ENCODE measurements at places on chromosomes 2 and 18. TPM values are rescaled to one million over a fixed set of nuclear protein-coding genes. Genes with fewer than 3 reads are reported as not detected.

IFIH1 gene
- 17.9 TPM for total RNA-seq

DNMT3A gene
- 77.9 TPM for total RNA-seq

NCOA1 gene
- 32.2 TPM for total RNA-seq

POTEF gene
- total RNA-seq = not detected

TCF23 gene
- total RNA-seq = not detected

TNFAIP6 gene
- not detected for total RNA-seq

C2orf72 gene
- total RNA-seq = 0.18 TPM

EFR3B gene
- total RNA-seq = 0.20 TPM

CRYGC gene
- total RNA-seq = not detected

USP40 gene
- 13.3 TPM for total RNA-seq

CCDC74B gene
- 0.84 TPM for total RNA-seq

PPM1B gene
- total RNA-seq = 40.4 TPM

LCT gene
- total RNA-seq = 0.48 TPM

OSBPL6 gene
- 1.2 TPM for total RNA-seq
